ENCODE measurements at places on chromosomes 6 and 20. TPM values are rescaled to one million over a fixed set of nuclear protein-coding genes. Genes with fewer than 3 reads are reported as not detected.

The COL9A3 gene
- 0.69 TPM for total RNA-seq

The PIGT gene
- 47.3 TPM for total RNA-seq

The CHD6 gene
- total RNA-seq, result 26.6 TPM

The THBD gene
- 0.34 TPM for total RNA-seq

The ABHD16B gene
- total RNA-seq, result not detected

The SLC16A10 gene
- 12.0 TPM for total RNA-seq

The TFAP2C gene
- total RNA-seq, result 10.0 TPM

The SLC17A3 gene
- not detected for total RNA-seq

The ADGRF5 gene
- total RNA-seq, result not detected

The KHDC1L gene
- total RNA-seq, result not detected

The GLP1R gene
- not detected for total RNA-seq

The POU3F2 gene
- total RNA-seq, result 1.1 TPM

The CDSN gene
- total RNA-seq, result not detected

The EMILIN3 gene
- under 0.01 TPM for total RNA-seq

The ELOVL2 gene
- 8.0 TPM for total RNA-seq

The FAM209B gene
- total RNA-seq, result not detected

The FAM83C gene
- not detected for total RNA-seq

The QKI gene
- 256 TPM for total RNA-seq

The GRIK2 gene
- total RNA-seq, result 24.4 TPM

The TRIM31 gene
- not detected for total RNA-seq

The RAB44 gene
- total RNA-seq, result not detected

The TRIM15 gene
- total RNA-seq, result not detected

The IL17A gene
- not detected for total RNA-seq

The MGME1 gene
- 14.1 TPM for total RNA-seq

The ADGB gene
- total RNA-seq, result not detected

The ANGPT4 gene
- total RNA-seq, result not detected

The PI3 gene
- not detected for total RNA-seq

The UBE2C gene
- total RNA-seq, result 22.2 TPM

The LAMA2 gene
- 1.2 TPM for total RNA-seq

The ADA gene
- 8.0 TPM for total RNA-seq

The MYLK4 gene
- total RNA-seq, result 0.36 TPM

The GSTA2 gene
- not detected for total RNA-seq

The MPIG6B gene
- not detected for total RNA-seq
